Stimulated activated CD8-positive, alpha-beta memory T cell treated with anti-CD3 and anti-CD28 coated beads, Interleukin-12 subunit alpha, Interleukin-12 subunit beta, amount 100 ng/mL, for 4 hours (primary cell): ENCODE measurements at places on chromosomes 1 and 21.

DNA sequence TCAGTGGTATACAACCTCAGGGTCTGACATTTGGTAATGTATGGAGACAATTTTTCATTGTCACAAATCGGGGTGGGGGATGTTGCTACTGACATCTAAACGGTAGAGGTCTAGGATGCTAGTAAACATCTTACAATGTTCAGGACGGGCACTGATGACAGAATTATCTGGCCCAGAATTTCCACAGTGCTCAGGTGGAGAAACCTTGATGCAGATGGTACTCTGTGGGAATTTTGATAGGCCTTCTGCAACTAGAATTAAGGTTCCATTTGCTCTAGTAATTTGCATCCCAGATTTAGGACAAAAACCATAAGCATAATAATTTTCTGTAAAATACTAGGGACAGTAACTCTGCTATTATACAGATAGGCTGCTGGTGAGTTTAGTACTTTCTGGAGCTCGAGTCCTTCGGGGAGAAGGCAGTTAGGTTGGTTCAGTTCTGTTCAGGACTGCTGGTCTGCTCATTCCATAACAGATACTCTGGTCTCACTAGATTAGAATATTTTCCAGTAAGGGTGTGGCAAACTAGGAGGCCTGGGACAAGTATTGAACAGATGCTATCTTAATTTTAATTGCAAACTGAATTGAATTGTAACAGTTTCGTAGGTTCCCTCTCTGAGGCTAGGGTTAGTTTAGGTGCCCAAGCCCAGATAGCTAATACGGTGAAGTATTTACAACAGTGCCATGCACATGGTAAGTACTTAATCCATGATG lies 11.4 kb downstream of the METTL13 start:
- DNase-seq: no peak

- no peak for DNase-seq
These were observed 241.7 kb upstream of the RAB4A start for GRCh38 chr1:229028987-229029878.

- no peak for DNase-seq
These were observed 13.5 kb downstream of the ATP1A2 start for GRCh38 chr1:160129046-160129445.

DNA sequence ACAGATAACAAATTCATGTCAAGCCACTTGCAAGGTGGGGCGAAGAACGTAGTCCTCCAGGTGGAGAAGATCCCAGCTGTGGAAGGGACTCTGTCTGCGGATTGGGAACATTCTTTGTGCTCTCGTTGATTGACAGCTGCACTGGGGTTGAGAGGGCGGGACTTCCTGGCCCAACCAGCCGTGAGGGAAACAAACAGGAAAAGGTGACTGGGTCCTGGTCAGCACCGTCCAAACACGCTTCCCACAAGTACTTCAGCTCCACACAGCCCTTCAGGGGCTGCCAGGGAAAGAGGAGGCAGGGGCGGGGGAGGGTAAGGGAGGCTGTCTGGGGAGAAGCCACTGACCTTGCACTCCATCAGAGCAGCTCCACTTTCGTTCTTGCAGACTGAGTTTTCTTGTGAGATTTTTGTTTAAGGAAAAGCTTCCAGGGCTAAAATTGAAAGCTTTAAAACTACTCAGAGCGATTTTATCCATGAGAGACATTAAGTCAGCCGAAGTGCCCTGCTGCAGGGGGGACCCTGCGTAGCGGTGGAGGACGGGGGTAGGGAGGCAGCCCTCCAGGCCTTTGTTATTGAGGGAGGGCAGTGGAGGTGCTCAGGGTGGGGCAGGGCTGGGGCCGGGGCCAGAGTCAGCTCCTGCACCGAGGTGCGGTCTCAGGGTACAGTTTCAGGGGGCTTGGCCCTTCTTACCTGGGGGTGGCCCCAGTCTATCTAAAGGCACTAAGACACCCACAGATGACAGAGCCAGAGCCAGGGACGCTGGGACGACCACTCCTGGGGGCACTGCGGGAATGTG lies 21.6 kb upstream of the STUM start:
- DNase-seq: no peak

GRCh38 chr21:44875316-44875700 lies 1.8 kb upstream of the PTTG1IP start:
- no peak for DNase-seq

GRCh38 chr1:37951783-37952624 lies 5.2 kb upstream of the INPP5B start:
- DNase-seq: no peak
